CD4-positive, alpha-beta T cell treated with Interleukin-4 for 4 hours (primary cell): ENCODE measurements at places on chromosomes 12 and 14.

- DNase-seq: no peak
Measured at GRCh38 chr12:111033281-111034082, 113.1 kb upstream of the MYL2 start.

GRCh38 chr14:100593751-100594624, 6.8 kb upstream of the BEGAIN start:
- no peak for DNase-seq

- DNase-seq: no peak
Measured at GRCh38 chr12:112879191-112879705, 27.5 kb upstream of the OAS1 start.

DNA sequence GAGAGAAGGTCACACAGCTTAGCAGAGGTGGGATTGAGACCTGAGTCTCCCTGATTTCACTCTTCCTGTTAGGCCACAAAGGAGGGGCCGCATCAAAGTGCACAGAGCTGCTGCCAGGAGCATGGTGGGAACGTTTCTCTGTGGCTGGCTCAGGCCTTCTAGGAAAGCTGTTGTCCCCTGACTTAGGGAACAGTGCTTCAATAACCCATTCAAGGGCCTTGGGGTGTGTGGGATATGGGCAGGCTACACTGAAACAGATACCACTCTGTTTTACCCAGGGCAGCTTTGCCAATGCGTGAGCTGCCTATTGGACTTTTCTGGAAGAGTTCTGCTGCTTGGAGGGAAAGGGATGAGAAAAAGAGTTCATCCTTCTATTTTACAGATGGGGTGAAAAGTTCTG, 110.0 kb downstream of the ADCK1 start:
- DNase-seq: no peak

GRCh38 chr14:82549306-82549990, 1015.8 kb upstream of the SEL1L start:
- no peak for DNase-seq

DNA sequence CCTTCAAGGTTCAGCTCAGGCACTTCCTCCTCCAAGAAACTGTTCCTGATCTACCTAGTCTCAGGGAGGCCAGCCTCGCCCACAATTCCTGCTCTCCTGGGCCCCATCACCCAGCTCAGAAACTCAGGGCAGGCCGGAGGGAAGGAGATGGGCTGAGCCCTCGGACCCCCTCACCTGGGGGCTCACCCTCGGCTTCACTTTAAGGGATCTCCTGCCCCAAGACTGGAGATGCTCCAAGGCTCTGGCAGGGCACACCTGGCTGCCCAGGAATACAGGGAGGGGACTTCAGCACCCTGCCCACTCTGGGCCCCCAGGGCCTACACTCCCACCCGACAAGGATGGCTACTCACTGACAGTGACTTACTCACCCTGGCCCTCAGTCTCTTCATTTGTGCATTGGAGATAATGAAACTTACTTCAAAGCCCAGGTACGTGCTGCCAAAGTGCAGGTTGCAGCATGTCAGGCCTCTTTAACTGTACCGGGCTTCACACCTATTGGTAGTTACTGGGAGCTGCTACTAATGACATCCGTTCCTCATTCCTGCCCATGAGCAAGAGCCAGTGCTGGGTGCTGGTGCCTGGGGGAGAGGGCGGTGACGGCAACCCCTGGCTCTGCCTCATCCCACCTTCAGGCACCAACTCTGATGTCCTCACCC, 21.0 kb upstream of the PPP1R13B start:
- DNase-seq: no peak

- DNase-seq: no peak
Measured at GRCh38 chr14:37443461-37443860, 151.6 kb downstream of the FOXA1 start.

DNA sequence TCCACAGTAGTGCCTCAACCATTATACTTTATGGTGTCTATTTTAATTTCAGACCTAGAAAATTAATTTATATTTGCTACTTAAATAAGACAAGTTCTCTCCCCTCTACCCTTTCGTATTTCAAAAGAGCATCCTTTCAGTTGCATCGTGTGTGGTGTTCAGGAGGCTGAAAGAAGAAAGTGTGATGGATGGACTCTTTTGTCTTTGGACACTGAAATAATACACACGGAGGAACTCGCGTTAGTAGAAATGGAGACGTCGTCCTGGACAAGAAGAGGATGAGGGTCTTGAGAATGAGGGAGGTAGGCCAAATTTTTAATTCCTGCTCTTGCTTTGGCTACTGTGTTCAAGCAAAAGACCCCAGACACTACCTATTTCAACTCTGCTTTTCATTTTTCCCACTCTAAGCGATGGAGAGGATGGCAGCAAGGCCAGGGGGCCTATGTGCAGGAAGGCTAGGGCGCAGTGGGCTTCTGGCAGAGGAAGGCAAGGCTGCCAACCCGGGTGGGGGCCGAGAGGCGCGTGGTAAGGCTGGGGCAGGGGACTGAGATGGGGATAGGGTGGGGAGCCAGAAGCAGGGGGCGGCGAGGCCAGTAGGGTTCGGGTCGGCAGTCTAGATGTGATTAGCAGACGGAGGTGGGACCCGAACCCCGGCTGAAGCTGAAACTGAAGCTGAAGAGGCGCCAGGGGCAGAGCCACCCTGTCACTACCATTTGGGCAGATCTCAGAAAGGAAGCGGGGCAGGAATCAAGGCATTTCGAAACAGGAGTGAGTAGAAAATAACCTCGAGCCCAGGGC, 722 bp downstream of the TMED8 start:
- no peak for DNase-seq

- DNase-seq: no peak
Measured at GRCh38 chr12:91817517-91817916, 328.1 kb downstream of the BTG1 start.

- DNase-seq: no peak
Measured at GRCh38 chr14:33737446-33737845, 213.4 kb downstream of the EGLN3 start.

- no peak for DNase-seq
Measured at GRCh38 chr14:75811872-75812499, 150.9 kb downstream of the TTLL5 start.

GRCh38 chr14:101077481-101078074, 174.1 kb upstream of the RTL1 start:
- DNase-seq: no peak

- DNase-seq: no peak
Measured at GRCh38 chr12:48002773-48003218, 1.5 kb downstream of the COL2A1 start.

GRCh38 chr12:92859650-92860386, 69.3 kb downstream of the EEA1 start:
- no peak for DNase-seq

- no peak for DNase-seq
Measured at GRCh38 chr14:39396448-39396847, 35.8 kb downstream of the FBXO33 start.

- no peak for DNase-seq
Measured at GRCh38 chr14:49310298-49310697, 275.9 kb downstream of the RPS29 start.

- DNase-seq: no peak
Measured at GRCh38 chr12:92604786-92605185, 98.0 kb upstream of the PLEKHG7 start.

DNA sequence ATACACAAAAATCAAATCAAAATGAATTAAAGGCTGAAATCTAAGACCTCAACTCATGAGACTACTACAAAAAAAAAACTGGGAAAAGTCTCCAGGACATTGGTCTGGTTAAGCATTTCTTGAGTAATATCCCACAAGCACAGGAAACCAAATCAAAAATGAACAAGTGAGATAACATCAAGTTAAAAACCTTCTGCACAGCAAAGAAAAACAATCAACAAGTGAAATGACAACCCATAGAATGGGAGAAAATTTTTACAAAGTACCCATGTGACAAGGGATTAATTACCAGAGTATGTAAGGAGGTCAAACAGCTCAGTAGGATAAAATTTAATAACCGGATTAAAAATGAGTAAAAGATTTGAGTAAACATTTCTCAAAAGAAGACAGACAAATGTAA, 338.7 kb downstream of the SLC16A7 start:
- no peak for DNase-seq

DNA sequence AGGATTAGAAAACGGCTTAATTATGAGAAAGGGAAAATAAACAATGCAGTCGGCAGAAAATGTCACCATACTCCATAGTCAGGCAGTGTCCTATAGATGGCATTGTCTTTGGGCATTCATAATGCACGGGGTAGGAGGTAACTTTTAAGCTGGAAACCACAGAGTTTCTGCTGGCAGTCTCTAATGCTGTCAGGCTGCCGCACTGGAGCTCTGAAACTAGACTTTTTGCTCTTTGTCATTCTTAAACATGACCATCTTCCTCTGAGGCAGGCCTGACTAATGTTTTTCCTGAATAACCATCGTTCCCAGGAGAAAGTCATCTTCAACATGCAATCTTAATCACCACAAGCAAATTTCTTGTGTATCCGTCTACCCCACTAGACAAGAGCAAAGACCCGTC, 108.8 kb downstream of the ETNK1 start:
- no peak for DNase-seq

DNA sequence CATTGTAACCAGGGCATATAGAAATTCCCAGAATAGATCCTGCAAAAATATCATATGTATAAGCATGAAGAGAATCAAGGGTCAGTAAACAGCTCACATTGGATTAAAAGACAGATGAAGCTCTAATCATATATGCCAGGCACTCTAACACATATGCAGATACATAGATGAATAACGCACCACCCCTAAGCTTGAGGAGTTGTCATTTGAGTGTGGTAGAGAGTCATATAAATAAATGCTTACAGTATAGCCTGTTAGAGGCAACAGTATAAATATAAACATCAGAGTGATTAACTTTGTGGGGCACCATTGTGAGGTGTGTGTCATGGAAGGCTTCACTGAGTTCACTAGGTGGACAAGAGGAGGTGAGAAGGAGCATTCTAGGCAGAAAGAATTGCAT, 346.7 kb upstream of the PRICKLE1 start:
- DNase-seq: no peak

GRCh38 chr12:113700943-113701342, 229.3 kb upstream of the LHX5 start:
- DNase-seq: no peak

DNA sequence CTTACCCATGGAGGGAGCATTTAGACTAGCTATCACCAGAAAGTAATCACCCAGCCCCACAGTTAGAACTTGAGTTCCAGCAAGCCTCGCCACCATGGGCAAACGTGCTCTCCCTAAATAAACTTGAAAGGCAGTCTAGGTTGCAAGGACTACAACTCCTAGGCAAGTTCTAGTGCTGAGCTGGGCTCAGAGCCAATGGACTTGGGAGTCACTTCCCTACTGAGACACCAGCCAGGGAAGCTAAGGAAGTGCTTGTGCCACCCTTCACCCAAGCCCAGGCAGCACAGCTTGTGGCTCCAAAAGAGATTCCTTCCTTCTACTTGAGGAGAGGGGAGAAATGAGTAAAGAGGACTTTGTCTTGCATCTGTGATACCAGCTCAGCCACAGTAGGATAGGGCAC, 57.9 kb downstream of the SLCO1A2 start:
- DNase-seq: no peak

- no peak for DNase-seq
Measured at GRCh38 chr14:89140326-89140725, 276.7 kb downstream of the FOXN3 start.

DNA sequence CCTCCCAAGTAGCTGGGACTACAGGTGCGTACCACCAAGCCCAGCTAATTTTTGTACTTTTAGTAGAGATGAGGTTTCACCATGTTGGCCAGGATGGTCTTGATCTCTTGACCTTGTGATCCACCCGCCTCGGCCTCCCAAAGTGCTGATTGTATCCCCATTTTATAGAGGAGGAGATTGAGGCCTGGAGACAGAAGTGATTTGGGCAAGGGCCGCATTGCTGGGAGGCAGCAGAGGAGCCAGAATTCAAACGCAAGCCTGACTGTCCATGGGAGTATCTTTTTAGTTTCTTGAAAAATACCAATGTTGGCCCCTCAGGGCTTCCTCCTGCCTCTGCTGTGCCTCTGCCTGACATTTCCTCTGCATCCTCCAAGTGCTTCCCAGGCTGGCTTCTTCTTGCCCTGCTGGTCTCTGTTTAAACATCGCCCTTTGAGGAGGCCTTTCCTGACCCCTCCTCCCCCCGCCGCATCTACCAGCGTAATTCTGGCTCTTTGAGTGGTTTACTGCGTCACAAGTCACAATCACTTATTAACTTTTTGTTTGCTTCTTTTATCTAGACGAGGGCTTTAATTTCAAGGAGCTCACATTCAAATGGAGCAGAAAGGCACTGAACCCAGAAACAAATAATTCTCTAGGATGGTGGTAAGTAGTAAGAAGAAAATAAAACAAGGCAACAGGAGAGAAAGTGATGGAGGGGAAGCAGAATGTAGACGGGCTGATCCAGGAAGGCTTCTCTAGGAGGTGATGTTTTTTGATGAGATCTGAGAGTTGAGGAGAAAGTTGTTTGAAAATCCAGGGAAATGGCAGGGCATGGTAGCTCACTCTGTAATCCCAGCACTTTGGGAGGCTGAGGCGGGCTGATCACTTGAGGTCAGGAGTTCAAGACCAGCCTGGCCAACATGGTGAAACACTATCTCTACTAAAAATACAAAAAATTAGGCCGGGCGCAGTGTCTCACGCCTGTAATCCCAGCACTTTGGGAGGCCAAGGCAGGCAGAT, 91.0 kb upstream of the MED13L start:
- DNase-seq: no peak
